Activated CD4-positive, CD25-positive, alpha-beta regulatory T cell treated with anti-CD3 and anti-CD28 coated beads, Interleukin-2, amount 50 U/mL, for 16 hours (primary cell): ENCODE measurements at places on chromosomes 12 and 14.

GRCh38 chr12:49874142-49874897, 29.4 kb downstream of the FAIM2 start:
- no peak for DNase-seq

GRCh38 chr12:126390969-126391566, 1325.8 kb downstream of the AACS start:
- DNase-seq, result no peak

DNA sequence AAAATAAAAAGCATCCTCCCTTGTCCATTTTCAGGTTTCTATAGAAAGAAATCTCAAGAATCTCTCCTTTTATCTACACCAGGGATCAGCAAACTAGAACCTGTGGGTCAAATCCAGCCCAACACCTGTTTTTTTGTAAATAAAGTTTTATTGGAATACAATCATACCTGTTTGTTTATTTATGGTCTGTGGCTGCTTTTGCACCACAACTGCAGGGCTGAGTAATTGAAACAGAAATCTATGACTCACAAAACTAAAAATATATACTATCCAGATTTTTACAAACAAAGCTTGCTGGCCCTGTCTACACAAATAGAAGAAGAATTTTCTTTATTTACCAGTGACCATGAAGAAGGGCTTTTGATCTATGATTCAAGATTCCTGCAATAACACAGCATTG, 95.1 kb upstream of the COCH start:
- DNase-seq, result no peak

GRCh38 chr12:92335831-92336230, 190.2 kb upstream of the BTG1 start:
- no peak for DNase-seq

- no peak for DNase-seq
Measured at GRCh38 chr12:1162081-1162760, 171.2 kb downstream of the ERC1 start.

GRCh38 chr12:124432376-124432775, 135.0 kb downstream of the NCOR2 start:
- no peak for DNase-seq

- no peak for DNase-seq
Measured at GRCh38 chr12:104048811-104049210, 1.2 kb downstream of the GLT8D2 start.

DNA sequence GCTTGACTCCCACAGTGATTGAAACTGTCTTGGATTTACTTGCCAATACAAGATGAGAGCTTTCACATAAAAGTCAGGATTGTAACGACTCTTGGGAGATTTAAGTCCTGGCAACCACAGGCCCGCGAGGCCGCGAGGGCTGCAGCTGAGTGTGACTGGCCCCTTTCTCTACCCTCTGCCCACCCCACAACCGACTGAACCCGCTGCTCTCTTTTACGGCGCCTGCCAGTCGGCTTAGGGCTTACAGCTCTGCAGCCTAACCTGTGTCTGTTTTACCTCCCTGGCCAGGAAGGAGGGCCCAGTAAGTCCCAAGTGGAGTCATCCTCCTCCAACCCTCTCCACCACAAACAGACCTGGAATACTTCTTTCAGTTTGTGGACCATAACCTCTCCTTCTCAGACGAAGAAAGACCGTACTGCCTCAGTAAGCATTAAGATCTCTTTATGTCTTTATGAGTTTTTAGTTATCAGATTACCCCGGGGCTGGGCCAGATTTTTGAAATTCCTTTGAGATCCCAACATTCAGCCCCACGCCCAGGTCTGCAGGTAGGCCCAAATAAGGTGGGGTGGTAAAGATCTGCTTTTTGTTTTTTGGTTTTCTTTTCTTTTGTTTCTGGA, 12.6 kb upstream of the TIGAR start:
- DNase-seq, result no peak

DNA sequence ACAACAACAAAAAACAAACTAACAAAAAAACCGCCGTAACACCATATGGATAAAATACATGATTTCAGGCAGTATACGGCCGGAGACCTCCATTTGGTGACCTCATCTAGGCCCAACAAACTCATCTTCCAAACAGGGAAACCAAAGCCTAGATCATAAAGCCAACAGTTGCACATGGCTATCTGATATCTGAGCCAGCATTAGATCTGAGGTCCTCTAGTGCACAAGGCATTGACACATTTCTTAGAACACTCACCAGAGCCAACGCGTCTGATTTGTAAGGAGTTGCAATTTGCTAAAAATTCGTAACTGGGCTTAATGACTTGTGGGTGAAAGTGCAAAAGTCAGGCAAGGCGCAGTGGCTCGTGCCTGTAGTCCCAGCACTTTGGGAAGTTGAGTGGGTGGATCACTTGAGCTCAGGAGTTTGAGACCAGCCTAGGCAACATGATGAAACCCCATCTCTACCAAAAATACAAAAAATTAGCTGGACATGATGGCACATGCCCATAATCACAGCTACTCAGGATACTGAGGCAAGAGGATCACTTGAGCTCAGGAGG, 42.0 kb upstream of the NUDT4 start:
- no peak for DNase-seq

GRCh38 chr14:93431036-93431670, 414 bp downstream of the UNC79 start:
- DNase-seq, result no peak

DNA sequence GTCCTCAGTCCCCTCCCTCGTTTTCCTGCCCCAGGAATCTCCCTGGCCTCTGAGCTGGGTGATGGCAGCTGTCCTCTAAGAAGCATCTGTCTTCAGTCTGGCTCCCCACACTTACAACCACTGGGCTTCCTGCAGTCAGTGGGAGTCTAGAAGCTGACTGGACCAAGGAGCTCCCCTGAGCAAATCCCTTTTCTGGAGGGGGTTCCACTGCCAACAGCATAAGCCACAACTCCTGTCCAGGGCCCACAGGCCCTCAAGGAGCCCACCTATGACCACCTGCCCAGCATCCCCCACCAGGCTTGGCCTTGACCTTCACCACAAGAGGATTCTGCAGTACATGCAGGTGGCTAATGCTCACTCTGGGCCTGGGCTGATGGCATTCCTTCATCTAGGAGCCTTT, 4.1 kb downstream of the RDH16 start:
- DNase-seq, result no peak

- no peak for DNase-seq
Measured at GRCh38 chr14:33675415-33676130, 275.3 kb downstream of the EGLN3 start.

DNA sequence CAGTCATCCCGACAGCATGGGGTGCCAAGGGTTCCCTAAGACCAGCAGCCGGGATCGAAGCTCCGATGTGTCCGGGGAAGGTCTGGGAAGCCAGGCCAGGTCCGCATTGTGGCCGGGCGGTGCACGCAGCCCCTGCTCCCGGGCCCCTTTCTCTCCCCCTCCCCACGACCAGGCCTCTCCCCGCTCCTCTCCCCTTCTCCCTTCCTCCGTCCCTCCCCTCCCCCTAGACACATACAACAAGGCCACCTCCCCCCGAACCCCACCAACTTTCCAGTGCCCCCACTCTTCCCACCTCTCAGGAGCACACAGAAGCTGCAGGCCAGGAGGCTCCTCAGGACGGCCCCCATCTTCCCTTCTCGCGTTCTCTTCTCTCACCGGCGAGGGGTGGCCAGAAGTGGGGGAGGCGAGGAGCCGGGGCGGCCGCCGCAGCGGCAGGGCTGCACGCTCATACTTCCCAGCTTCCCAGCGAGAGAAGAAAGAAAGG, 413 bp downstream of the LRP6 start:
- DNase-seq, result no peak

GRCh38 chr12:108299516-108299915, 39.6 kb downstream of the CMKLR1 start:
- DNase-seq, result no peak

DNA sequence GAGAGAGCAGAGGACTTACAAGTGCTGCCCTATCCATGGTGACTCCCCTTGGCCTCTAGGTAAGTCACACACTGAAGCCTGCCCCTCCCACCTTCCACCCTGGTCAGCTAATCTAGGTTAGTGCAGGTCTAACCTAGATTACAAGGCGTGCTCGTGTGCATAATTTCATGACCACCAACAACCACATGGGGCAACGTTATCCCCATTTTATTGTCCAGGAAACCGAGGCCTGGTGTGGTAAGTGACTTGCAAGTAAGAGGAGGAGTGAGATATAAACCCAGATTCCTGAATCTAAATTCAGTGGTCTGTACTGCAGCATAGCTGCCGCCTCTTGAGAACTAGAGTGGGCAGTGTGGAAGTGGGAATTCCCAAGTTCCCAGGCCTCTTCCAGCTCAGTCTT, 171.1 kb downstream of the DAD1 start:
- DNase-seq, result no peak

DNA sequence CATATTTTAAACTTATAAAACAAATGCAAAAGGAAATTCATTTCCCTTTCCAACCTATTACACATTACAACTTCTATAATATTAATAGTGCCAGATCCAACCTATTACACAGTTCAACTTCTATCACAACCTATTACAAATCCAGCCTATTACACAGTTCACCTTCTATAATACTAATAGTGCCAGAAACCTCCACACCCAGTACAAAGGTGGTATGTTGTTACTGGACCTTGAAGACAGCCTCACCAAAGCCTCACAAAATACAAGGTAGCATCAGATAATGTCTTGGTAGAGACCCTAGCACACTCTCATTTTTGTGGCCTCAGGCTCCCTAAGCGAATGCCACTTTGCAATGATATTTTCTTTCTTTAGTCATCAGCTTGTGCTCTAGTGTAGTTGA, 68.7 kb upstream of the PELI2 start:
- no peak for DNase-seq

DNA sequence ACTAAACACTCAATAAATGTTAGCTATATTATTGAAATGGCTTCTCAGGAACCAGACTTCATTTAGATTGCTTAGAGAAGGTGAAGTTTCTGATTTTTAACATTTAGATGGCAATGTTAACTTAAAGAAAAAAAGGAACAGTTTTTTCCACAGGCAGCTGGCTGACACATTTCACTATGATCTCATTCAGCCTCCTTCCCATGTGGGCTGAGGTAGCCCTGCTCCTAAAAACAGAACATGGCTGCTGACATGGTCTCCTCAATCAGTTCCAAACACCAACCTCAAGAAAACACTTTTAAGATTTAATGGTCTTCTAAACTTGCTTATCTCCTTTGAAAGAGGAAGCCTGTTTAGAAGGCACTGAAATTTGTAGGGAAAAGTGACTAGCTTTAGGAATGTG, 23.8 kb downstream of the GNS start:
- no peak for DNase-seq

DNA sequence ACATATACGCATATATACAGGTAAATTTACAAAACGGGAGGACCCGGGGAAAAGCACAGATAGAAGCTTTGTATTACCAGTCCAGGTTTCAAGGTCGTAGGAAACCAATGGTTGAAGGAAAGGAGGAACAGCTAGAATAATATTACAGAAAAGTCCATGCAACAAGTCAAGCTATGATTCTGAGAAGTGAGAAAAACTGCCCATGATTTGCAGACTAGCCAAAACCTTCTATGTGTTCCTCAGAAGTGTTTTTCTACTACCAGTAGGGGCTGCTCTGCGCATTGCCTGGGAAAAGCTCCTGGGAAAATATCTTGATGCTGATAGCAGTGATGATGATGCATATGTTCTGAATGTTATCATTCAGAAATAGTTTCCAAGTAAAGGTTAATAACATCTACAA, 2.2 kb downstream of the PDZRN4 start:
- DNase-seq, result no peak

DNA sequence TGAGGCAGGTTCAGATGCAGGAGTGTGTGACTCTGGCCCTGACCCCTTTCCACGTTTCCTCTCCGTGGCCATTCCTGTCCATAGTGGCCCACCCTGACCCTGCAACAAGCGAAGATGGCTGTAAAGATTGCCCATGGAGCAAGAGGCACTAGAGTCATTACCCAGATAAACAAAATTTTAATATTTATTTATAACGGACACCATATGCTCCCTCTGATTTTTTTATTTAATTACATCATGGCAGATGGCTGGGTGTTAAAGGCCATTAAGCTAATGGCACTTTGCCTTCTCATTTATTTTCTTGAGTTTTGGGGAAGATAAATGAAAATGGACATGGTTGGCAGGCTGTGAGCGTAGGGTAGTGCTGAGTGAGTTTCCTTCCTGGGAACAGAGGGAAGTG, 58.7 kb downstream of the WSCD2 start:
- no peak for DNase-seq

- no peak for DNase-seq
Measured at GRCh38 chr12:131864469-131864868, 30.0 kb upstream of the ULK1 start.
